ENCODE measurements at places on chromosomes 5 and 9. TPM values are rescaled to one million over a fixed set of nuclear protein-coding genes. Genes with fewer than 3 reads are reported as not detected.

Gene UNC13B
- total RNA-seq, result 20.7 TPM

Gene ANKRD18A
- not detected for total RNA-seq

Gene MEGF9
- 5.1 TPM for total RNA-seq

Gene SH2D3C
- 0.11 TPM for total RNA-seq
